Bronchial epithelial cell (primary cell): ENCODE measurements at places on chromosomes 3 and 15. TPM values are rescaled to one million over a fixed set of nuclear protein-coding genes. Genes with fewer than 3 reads are reported as not detected.

- DNase-seq, result peak; percentile 85
Measured at GRCh38 chr3:15630646-15631350, 29.3 kb downstream of the BTD start.

- no peak for DNase-seq
Measured at GRCh38 chr3:27723815-27724458, 1.8 kb upstream of the EOMES start.

The CPNE9 gene
- total RNA-seq, result not detected in 2 replicates

- DNase-seq, result peak; percentile 53
Measured at GRCh38 chr15:43370975-43371974, at the start of the genes TUBGCP4 and ZSCAN29. Gene TUBGCP4, plus strand, starts transcription at chr15:43371101. Its CDS starts 254 bp downstream, at chr15:43371355. Gene ZSCAN29, minus strand, starts transcription at chr15:43371043. Its CDS starts 1,130 bp downstream, at chr15:43369913.

GRCh38 chr3:124574012-124574411 is 156.2 kb upstream of the UMPS start:
- peak; percentile 75 for DNase-seq

GRCh38 chr3:5579139-5579602 is 391.7 kb downstream of the EDEM1 start:
- DNase-seq, result no peak

The ABCC5 gene
- total RNA-seq, result 18.7 and 28.2 TPM in 2 replicates

GRCh38 chr15:68506071-68506470 is 72.7 kb upstream of the CORO2B start:
- DNase-seq, result no peak

The CAND2 gene
- 0.77 and 1.3 TPM in 2 replicates for total RNA-seq

The IDH3A gene
- total RNA-seq, result 27.9 and 30.8 TPM in 2 replicates

DNA sequence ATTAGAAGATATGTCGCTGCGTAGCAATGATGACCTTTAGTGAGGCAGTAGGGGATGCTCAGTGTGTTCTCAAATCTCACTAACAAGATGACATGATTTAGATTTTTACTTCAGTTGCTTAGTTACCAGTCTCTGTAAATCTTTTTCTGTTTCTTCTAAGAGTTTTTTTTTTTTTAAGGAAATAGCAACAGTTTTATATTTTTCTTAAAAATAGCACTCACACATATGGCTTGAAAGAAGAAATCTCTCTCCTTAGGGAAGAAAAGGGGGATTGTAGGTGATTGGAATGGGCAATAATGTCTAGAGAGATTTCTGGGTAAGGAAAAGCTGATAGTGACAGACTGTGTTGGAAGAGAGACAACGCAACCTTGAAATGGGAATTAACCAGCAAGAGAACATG is 524.6 kb upstream of the ARPP21 start:
- DNase-seq, result no peak
